ENCODE measurements at places on chromosomes 7 and 10.

DNA sequence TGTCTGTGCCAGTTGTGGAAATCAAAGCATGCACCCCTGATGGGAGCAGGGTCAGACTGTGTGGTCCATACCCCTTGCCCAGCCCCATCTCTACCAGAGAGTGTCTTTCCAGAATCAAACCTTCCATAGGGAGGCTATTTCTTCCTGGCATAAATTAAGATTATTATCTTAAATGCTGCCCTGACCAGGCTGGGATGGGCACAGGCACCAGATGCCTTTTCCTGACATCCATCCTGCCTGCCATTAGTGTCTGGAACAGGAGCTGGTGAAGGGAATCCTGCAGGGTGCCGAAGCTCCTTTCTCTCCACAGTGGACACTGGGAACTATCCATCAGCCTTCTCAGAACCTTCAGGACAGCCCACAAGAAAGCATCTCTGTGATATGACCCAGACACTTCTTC is 296.3 kb downstream of the GRID1 start:
- no peak for DNase-seq

DNA sequence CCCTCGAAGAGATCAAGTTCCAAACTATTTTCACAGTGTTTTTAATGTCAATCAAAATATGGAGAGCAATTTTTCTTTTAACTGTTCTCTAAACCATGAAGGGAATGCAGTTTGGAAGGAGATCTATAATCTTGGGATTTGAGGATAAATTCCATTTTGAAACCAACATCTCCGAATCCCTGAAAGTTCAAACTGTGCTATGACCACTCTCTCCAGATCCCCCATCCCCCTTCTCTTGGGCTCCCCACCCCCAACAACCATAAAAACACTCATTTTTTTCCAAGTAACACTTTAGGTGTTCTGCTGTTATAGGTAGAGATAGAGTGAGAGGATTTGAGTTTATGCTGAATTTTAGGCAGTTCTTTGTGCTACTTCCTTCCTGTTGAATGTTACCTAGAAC is 1.7 kb downstream of the CALD1 start:
- no peak for DNase-seq

DNA sequence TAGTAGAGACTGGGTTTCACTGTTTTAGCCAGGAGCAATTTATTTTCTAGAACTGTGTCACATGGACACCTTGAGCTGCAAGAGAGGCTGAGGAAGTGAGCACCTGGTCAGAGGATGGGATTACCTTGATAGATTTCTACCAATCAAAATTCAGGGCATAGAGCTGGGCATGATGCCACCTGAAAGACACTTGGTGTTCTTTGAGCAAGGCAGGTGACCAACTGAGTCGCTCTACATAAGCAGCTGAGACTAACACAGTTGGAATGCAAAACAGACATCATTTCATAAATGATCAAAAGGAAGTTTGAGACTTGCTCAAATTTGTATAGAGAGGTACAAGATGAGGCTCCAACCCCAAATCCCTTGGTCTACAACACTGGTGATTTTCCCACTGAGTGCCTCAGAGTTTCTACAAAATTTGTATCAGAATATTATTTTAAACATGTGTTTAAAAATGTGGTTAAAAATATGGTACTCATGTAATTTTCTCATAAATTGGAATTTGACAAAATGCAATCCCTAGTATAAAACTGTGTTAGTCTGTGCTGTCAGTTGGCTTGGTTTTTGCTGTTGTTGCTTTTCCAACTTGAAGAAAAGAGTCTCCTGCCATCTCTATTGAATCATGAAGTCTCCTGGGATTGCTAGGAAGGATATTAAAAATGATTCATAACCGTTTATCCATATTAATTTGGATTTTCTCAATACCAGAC is 156.4 kb upstream of the MDFIC start:
- DNase-seq, result no peak

DNA sequence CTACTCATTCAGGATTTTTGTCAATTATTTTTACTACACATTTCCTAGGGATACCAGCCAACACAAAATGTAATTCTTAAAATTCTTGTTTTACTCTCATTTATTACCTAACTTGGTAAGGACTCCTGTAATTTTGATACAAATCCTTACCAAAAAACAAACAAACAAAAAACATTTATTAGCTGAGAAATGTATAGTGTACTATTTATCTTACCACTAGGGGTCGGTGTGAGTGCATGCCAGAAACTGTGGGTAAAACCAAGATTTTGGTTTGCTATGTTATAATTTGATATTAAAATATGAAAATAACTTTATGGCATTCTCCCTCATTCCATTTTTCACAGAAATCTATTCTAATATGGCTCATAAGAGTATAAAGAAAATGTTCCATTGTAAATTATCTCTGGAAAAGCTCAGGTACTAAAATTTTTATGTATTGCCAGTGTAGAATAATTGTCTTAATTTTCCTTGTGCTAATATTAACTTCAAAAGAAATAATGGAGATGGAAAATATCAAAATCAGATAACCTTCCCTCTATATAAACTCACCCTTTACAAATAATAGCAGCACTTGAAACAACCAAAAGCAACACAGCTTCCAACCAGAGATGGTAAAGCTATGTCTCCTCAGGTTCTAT is 290.8 kb upstream of the PCDH15 start:
- DNase-seq, result no peak

GRCh38 chr10:7734821-7735220 is 31.7 kb downstream of the ITIH2 start:
- DNase-seq, result no peak

DNA sequence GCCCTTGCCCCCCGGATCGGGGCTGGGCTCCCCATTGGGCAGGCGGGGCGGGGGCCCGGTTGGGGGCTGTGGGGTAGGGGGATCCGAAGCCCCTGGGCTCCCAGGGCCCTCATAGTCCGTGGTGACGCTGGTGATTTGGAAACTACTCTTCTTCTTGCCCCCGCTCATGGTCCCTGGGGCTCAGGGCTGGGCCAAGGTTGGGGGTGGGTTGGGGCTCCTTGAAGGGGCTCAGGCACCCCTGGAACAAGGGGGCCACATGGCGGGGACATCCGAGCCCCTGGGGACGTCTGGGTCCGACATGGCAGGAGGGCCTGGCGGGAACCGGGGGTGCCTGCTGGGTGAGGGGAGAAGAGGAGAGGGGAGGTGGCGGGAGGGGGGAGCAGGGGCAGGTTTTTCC is 1.1 kb downstream of the TSC22D4 start:
- no peak for DNase-seq

Data from CD4-positive, alpha-beta T cell treated with Interleukin-6 at 100 ng/mL for 8 hours (primary cell).